ENCODE measurements at places on chromosomes 6 and 20.

DNA sequence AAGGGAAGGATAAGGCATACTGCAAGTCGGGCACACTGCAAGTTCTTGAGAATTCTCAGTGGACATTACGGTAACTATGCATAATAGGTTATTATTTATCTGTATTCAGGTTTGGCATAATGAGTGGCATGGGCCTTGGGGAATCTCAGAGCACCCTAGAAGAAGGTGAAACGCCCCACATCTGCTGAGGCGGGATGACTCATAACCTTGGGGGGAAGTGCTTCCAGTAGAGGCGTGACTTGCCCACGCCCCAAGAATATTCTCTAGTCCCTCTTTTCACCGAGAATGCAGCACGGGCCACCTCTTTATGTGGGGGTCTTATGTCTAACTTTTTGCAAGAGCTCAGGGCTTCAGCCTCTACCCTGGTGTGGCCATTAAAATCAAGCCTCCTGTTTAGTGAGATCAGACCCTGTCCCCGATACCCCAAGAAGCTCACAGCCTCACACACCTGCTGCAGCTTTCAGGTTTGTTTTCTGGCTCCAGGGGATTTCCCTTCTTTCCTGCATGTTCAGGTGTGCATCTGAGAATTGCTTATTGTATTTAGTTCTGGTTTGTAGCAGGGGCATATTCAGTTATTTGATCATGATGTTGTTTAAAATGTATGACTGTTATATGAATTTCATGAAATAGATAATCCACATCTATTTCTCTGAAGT, 19.1 kb downstream of the ZFP64 start:
- DNase-seq = no peak

GRCh38 chr20:41049451-41049850, 20.8 kb downstream of the TOP1 start:
- no peak for DNase-seq

DNA sequence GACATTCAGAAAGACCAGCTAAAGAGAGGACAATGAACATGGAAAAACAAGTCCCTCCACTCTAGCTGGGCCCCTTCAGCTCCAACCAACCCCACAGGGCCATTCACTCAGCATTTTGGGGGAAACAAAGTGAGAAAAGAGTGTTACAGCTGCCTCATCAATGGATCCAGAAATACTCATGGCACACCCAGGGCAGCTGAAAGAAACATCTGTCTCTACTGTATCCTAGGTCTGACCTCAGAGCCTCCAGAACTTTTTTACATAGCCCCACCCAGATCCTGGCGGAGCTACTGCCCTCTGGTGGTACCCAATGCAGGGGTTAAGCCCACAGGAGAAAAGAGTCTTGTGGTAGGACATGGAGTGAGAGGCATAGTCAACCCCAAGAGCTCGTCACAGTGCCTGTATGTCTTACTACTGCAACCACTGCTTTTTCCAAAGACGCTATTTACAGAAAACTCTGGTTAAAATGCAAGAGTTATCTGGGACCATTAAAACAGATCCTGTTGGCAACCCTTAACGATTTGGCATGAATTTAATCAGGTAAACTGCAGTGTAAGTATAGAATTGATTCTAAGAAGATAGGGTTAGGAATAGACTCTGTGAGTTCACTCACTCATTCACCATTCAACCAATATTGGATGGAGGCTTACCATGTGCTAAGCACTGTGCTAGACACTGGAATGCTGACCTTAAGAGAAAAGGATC, 37.4 kb upstream of the FAM83C start:
- DNase-seq = peak; percentile 11

DNA sequence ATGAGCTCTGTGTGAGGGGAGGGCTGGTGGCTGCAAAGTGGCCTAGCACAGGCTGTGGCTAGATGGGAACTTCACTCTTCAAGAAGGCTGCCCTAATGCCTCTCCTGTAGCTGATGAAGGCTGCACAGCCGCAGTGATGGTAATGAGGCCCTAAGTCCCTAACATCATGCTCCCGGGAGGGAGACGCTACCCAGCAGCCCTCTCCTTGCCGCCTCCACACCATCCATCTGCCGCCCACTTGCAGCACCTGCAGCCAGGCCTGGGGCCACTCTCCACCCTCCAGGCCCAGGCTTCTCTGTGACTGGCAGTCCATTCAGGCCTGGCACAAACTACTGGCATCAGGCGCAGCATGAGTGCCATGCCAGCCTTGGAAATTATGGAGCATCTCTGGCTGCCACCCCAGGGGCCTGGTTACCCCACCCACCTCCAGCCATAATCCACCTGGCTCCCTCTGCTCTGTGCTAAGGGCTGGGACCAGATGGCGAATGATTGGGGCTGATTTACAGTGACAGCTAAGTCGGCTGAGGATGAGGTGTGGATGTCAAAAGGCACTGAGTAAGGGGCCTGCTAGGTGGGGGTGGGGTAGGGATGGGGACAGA, 284.2 kb downstream of the LRFN2 start:
- no peak for DNase-seq

GRCh38 chr20:41854765-41855164, 236.6 kb upstream of the CHD6 start:
- no peak for DNase-seq

DNA sequence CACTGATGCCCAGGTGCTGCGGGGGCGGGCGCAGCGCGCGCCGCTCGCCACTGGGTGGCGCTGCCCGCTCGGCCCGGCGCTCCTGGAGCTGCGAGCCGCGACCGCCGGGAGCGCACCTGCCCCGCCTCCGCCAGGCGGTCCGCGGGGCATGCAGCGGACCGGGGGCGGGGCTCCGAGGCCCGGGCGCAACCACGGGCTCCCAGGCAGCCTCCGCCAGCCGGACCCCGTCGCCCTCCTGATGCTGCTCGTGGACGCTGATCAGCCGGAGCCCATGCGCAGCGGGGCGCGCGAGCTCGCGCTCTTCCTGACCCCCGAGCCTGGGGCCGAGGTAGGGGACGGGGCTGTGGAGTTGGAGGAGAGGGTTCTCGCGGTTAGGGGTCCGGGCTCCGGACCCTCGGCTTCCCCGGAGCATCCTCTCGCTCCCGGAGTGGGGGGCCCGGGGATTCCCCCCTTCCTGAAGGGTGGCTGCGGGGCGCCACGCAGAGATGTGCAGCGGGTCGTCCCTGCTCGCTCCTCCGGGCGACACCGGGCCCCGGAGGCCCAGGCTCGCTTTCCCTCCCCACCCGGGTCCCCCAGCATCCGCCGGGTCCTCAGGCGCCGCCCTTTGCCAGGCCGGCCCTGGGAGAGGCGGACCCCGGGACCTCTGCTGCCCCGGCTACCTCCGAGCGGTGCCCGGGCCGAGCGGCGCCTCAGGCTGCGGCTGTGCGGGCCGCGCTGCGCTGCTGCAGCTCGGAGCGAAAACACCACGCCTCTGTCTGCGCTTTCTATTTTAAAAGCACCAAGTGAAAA, at the start of gene BCAS4:
TSS of gene BCAS4 (plus strand) at position 216 of the 789 bp plus-strand sequence. CDS start at position 239, 23 bp downstream.
- peak; percentile 74 for DNase-seq

DNA sequence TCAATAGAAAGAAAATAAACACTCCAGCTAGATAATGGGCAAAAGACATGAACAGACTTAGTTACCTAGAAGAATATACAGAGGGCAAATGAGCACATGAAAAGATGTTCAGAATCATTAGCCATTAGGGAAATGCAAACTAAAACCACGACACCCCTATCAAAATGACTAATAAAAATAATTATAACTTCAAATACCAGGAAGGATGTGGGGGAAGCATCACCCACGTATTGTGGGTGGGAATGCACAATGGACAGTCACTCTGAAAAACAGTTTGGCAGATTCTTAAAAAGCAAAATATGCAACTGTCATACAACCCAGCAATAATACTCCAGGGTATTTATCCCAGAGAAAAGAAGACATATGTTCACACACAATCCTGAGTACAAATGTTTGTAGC, 92.6 kb downstream of the DLL1 start:
- no peak for DNase-seq

DNA sequence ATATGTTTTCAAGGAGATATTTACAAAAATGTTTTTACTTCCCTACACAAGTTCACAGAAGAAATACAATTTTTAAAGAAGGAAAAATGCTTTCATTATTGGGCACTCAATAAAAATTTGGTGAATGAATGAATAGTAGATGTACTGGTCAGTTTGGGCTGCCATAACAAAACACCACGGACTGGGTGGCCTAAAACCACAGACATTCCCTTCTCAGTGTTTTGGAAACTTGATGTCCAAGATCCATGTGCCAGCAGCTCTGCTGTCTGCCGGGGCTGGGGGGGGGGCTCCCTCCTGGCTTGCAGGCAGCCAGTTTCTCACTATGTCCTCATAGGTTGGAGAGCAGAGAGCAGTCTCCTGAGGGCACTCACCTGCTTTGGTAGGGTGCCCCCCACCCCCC, 62.0 kb downstream of the FAM120B start:
- no peak for DNase-seq

- no peak for DNase-seq
These were observed 1.9 kb upstream of the SLC24A3 start for GRCh38 chr20:19210391-19211155.

DNA sequence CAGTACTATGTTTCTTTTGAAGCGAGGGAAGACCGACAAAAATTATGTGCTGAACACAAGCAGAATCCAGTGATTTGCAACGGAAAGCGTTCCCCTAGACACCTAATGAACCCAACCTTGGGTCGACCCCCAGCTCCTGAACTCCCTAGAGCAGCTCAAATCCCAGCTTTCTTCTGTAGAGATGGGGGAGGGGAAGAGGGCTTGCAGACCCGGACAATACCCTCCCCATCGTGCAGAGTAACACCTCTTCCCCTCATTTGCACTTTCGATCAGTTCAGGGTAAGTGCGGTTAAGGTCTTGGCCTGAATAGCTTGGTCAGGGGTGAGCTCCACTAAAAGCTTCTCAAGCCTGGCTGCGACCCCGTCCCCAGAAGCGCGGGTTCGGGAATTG, 404 bp downstream of the CEP162 start:
- DNase-seq = no peak

DNA sequence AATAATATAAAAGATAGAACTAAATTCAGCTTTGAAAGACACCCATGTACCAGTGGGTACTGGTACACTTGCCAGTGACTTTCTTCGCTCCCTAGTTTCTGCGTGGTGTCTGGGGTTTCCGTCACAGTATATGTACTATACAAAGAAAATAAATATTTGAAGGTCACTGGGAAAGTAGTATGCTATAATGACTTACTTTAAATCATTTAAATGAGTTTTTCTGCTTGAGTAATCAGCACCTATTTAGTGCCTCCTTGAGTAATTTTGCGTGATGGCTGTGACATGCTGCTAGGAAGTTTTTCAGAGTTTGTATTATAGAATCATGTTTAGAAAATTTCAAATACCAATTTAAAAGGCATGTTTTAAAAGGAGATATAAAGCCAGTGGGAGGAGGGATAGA, 3.2 kb upstream of the CTCFL start:
- no peak for DNase-seq

- DNase-seq = peak; percentile 42
These were observed 1.7 kb downstream of the KCNK15 start for GRCh38 chr20:44747166-44748004.

DNA sequence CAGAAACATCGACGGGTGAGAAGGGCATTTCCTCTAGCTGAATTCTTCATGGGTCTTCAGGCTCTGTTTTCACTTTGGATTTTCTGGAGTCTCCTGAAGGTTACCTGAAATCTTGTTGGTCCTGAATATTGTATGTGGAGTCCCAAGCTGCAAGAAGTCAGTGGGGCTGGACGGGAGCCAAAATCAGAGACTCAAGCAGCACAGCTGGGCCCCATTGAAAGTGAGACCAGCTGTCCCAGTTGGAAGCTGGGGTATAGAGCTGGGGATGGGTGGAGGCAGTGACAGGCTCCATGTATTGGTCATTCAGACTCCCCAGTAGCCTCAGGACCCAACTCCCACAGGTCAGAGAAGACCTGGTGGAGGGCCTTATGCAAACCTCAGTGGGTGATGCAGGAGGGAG, 111.3 kb upstream of the MLN start:
- DNase-seq = no peak

DNA sequence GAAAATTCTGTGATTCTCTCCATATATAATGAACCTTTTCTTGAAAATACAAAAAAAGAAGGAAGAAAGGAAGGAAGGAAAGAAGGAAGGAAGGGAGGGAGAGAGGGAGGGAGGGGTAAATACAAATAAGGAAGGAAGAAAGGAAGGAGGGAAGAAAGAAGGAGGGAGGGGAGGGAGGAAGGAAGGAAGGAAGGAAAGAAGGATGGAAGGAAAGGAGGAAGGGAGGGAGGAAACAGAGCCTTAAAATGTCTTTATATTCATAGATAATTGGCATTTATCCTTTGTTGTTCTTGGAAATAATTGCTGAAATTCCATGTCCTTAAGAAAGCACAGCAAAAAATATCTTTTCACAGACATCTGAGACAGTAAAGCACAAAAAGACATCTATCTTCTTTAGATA, 40.3 kb downstream of the SAMD3 start:
- DNase-seq = no peak

DNA sequence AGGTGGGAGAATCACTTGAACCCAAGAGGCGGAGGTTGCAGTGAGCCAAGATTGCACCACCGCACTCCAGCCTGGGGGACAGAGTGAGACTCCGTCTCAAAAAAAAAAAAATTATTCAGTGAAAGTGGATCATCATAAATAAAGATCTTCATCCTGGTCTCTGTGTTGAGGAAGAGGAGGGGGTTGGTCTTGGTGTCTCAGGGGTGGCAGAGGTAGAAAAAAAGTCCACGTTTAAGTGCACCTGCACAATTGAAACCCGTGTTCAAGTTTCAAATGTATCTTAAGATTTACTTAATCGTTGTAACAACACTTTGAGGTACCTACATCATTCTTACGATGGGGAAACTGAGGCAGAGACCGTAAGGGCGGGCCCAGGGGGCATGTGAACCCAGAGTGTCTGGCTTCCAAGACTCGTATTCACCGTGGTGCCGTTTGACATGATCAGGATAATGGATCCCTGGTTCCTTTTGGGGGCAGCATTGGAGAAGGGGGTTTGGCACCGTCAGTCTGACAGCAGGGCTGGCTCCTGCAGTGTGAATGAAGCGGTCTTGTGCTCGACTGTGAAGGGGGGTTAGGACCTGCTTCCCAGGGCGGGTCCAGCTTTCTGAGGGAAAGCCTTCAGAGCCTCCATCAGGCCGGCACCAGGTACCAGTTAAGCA, 32.9 kb upstream of the ID1 start:
- DNase-seq = no peak

DNA sequence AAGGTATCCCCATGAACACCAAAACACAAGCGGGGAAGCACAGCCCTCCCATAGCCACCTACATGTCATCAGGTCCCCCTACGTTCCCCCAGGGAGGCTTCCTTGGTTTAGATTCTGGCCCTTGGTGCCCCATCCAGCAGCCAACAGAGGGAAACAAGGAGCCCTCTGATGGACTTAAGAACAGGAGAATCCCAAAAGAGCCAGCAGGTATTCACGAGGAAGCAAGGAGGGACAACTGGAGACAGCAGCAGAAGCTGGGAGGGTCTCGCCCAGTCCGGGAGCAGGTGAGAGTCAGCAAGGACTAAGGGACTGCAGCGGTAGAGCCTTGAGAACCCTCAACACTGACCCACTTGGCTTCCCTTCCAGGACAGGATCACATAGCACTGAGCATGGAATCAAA, 58.4 kb upstream of the TOP1 start:
- no peak for DNase-seq
